ENCODE measurements at places on chromosomes 7 and 10.

DNA sequence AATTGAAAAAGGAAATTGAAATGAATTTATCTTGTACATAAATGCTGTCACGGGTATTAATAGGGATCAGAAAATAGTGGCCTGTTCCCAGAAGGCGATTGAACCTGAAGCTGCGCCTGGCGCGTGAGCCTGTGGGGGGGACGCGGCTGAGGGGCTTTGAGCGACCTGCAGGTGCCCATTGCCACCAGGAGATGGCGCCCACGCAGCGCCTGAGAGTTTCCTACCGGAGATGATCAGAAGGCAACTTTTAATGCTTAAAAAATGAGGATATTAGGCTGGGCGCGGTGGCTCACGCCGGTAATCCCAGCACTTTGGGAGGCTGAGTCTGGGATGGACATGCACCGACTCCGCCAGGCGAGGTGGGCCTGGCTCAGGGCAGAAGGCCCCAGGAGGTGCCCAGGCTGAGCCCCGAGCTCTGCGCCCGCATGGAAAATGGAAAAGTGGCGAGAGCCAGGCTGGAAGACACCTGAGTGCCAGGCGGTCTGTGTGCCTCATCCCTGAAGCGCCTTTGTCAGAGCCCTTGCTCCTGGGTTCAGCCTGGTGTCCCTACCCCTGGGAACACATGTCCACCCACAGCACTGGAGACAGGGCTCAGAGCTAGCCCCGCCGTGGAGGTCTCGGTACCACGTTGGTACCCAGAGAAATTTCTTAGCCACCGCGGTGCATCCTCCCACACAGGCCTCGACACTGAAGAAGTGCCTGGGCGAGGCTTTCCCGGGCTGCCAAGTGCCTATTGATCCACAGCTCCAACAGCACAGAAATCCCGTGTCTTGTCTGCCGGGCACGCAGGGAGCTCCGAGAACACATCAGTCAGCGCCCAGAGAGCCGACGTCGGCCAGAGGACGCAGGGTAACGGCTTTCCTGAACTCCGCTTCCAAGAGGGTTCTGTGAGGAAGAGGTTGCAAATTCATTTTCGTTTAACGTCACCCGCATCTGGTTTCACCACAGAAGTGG is 117.4 kb downstream of the INPP5A start:
- peak; percentile 61 for DNase-seq

DNA sequence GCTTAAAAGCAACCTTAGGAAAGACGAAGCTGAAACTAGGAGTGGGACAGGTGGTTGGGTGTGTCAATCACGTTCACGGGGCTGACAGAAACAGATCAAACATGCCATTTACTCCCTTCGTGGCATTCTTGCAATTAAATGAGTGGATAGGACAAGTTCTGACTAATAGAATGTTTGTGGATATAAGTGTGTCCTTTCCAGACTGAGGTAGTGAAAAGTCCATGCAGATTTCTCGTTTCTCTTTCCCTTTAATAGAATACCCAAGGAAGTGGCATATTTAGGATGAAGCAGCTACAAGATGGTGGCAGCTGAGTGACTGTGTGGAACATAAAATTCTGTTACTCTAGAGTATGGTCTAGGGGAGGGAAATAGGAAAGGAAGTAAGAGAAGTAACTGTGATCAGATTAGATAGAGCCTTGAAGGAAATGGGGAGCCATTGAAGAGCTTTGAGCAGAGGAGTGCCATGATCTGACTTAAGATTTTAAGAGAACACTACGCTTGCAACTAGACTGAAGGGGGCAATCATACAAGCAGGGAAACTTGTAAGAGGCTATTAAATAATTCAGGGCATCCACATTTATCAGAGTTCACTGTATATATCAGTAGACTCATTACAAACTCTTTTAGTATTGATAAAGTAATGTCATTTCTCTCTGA is 46.3 kb upstream of the HYAL4 start:
- DNase-seq, result no peak

- peak; percentile 24 for DNase-seq
Observed at GRCh38 chr10:95346715-95347401, 56.1 kb upstream of the PDLIM1 start.

- DNase-seq, result no peak
Observed at GRCh38 chr7:117270371-117270770, 52.5 kb downstream of the WNT2 start.

DNA sequence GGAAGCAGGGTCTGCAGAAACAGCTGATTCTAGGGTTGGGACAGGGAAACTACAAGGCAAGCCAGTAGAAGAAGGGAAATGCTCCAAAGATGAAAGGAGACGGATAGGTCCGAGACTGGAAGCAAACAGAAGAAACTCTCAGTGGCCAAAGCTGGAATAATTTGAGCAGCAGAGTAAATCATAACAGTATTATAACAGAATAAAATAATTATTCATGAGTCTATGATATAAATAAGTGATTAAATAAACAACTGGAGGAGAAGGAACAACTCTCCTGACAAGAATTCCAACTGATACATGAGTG is 27.6 kb downstream of the EZH2 start:
- DNase-seq, result no peak

DNA sequence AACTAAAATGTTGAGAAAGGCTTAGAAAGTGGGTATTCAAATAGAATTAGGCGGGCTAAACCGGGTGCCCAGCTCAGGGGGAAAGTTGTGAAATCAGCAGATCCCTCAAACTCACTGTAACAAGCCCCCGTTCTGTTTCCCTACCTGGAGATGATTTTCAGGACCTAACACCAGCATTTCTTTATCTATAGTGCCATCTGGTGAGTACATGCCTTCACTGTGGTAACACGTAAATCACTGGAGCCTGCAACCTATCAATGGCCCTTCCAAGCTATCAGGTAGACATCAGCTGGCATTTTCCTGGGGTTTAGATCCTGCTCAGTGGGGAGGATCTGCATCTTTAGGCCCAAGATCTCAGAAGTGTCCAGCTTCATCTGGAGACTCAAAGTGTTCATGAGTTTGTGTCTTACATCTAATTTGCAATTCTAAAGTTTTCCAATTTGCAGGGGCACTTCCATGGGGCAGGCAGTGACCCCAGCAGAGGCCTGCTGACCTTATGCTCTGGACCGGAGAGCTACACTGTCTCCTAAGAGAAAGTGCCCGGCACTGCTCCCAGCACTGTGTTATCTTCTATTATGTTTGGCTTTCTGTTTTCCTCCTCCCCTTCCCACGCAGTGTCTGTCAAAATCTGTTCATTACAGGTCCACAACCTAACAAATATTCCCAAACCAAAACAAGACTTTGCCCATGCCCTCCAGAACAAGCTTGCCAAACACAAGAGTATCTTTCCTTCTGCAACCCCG is 132.5 kb downstream of the LSM5 start:
- DNase-seq, result no peak

DNA sequence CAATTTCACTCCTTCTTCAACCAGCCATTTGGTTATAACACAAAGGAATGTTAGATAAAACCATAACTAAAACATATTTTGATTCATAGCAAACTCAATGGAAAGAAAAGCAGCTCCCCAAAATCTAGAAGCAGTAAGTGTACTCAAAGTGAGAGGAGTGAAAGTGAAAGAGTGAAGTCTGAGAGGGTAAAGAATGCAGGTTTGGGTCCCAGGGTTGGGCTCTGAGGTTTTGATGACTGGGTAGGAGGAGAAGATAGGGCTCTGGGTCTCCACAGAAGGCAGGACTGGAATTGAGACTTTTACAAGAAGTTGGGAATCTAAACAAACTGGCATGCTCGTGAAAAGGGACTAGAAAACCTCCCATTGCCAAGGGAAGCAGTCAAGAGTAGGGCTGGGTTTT is 85.4 kb upstream of the RSU1 start:
- no peak for DNase-seq

Data from fibroblast of upper back skin (primary cell).